B cell (primary cell): ENCODE measurements at places on chromosomes 2 and 18. TPM values are rescaled to one million over a fixed set of nuclear protein-coding genes. Genes with fewer than 3 reads are reported as not detected.

PTGR3 gene
- total RNA-seq = 30.2 and 32.6 TPM in 2 replicates

CCDC121 gene
- 1.3 and 2.2 TPM in 2 replicates for total RNA-seq

UGT1A4 gene
- total RNA-seq = not detected in 2 replicates

PGAP1 gene
- 21.8 and 22.9 TPM in 2 replicates for total RNA-seq

SIX3 gene
- total RNA-seq = not detected in 2 replicates

CUL3 gene
- 138 and 142 TPM in 2 replicates for total RNA-seq
